Cortex of kidney (tissue), 1 donor: ENCODE measurements at places on chromosomes 5 and 9.

- DNase-seq: no peak
These were observed 89.5 kb downstream of the PHF2 start for GRCh38 chr9:93665637-93666438.

GRCh38 chr5:18888821-18889220 lies 1099.2 kb downstream of the CDH18 start:
- DNase-seq: no peak

- no peak for DNase-seq
These were observed 1.2 kb downstream of the RPS14 start for GRCh38 chr5:150448334-150448733.

DNA sequence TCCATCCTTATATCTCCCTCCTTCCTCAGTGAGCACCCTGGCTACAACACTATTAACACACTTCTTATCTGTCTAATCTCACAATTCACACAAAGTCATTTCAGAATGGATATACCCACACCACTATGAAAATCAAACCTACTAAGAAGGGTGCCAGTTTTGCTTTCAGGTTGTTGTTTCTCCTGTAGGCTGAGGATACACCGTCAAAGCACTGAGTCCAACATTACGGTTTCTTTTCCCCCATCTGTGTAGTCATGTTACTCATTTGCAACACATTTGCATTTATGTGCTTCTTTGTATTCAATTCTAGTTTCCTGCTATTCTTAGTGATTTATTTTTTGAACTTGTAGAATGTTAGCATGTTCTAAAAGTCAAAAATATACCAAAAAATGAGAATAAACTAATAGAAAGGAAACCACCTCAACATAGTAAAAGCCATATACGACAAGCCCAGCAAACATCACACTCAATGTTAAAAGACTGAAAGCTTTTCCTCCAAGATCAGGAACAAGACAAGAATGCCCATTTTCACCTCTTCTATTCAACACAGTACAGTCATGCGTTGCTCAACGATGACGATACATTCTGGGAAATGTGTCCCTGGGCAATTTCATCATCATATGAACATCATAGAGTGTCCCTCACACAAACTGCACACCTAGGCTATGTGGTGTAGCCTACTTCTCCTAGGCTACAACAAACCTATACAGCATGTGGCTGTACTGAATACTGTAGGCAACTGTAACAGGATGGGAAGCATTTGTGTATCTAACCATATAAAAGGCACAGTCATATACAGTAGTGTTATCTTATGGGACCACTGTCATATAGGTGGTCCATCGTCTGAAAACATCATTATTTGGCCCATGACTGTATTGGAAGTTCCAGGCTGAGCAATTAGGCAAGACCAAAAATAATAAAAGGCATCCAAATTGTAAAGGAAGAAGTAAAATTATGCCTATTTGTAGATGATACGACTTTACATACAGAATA lies 6.3 kb downstream of the ROR2 start:
- no peak for DNase-seq

- DNase-seq: no peak
These were observed 23.9 kb upstream of the CPLX2 start for GRCh38 chr5:175847503-175847902.

DNA sequence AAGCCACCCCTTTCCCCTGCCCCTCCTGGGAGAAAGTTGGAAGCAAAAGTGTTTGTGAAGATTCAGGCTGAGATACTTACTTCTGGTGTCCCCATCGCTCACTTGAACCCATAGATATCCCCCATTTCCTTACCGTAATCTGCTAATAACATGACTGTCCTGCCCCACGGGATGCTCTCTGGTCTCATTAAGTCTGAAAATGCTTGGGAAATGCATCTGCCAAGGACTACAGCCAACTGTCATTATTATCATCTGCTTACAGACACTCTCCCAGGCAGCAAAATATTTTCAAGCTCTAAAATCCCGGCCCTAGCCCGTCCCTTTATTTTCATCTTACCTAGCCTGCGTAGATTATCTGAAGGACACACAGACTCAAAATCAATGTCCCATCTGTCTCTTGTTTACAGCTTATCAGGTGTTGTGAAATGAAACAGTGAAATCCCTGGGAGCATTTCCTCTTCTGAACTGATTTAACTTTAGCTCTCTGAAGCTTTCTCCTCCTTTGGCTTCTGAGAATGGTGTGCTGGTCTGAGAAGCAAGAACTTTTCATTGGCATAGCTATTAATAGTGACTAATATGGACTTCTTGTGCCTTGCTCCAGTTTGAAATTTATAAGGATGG lies 126.9 kb upstream of the OSMR start:
- DNase-seq: no peak

DNA sequence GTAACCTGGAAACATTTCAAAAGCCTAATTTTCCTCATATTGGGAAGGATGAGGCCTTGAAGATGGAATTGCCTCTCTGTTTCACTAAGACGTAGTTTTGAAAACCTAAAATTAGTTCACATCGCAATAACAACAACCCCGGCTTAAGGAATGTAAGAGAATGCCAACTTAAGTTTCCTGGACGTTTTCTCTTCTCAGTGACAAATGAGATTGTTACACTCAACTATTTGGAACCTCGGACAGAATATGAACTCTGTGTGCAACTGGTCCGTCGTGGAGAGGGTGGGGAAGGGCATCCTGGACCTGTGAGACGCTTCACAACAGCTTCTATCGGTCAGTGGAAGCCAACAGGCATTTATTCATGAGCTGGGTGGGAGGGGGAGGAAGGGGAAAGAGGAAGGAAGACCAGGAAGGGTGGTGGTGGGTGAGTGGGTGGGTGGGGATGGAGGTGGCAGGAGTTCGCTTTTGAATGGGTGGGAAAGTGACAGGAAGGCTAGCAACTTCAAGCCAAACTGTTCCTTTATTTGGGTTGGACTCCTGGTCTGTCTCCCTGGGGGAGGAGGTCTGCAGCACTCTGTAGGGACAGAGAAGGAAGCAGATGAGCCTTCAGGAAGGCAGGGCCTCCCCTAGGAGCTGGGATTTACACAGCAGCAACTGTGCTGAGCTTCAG lies 83.4 kb downstream of the TEK start:
- no peak for DNase-seq

GRCh38 chr9:79431019-79431679 lies 140.6 kb upstream of the TLE4 start:
- no peak for DNase-seq

- DNase-seq: no peak
These were observed 1.2 kb downstream of the SPATA24 start for GRCh38 chr5:139402561-139403158.

DNA sequence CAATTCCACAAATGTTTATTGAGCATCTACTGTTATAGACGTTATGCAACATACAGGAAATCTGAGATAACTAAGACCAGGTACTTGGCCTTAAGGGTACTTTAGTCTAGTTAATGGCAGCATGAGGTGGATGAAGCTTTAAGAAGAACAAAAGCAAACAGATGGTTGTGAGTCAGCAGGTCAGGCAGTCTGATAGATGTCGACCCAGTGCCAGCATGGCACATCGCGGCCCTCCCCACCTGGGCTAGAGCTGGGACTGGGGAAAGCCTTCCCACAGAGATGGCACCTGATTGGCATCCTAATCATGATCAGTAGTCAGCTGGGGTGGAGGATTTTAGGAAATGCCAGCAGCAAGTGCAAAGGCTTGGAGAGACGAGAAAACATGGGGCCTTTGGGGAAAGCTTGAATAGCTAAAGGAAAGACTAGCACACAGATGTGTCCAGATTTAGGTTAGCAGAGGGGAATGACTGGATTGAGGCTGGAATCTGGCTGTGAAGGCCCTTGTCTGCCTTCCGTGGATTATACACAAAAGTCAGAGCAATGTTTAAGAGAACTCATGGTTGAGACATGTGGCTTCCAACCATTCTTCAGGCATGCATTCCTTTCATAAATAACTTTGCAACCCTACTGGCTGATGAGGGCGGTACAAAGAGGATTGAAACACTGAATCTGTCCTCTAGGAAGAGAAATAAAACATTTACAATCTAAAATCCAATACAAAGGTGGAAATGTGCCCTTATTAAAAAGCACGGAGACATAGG lies 395.4 kb upstream of the WWC1 start:
- no peak for DNase-seq

GRCh38 chr9:128203024-128203706 lies at the start of gene DNM1:
Gene DNM1, plus strand, starts transcription at chr9:128203379. Its CDS starts 92 bp downstream, at chr9:128203471.
- no peak for DNase-seq

DNA sequence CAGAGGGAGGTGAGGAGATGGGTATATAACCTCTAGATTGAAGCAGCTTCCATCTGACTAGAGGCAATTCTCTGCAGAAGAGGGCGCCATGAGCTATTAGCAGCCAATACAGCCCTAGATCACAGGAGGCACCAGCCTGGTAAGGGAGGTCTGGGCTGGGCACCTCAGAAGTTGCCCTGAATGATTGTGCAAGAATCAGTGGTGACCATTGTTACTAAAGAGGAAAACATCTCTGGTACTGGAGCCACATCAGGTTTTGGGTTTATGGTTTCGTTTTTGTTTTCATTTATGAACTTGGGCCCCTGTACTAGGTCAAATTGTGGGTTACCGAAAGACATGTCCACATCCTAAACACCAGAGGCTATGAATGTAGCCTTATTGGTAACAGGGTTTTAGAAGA lies 342.0 kb downstream of the MLLT3 start:
- DNase-seq: no peak

DNA sequence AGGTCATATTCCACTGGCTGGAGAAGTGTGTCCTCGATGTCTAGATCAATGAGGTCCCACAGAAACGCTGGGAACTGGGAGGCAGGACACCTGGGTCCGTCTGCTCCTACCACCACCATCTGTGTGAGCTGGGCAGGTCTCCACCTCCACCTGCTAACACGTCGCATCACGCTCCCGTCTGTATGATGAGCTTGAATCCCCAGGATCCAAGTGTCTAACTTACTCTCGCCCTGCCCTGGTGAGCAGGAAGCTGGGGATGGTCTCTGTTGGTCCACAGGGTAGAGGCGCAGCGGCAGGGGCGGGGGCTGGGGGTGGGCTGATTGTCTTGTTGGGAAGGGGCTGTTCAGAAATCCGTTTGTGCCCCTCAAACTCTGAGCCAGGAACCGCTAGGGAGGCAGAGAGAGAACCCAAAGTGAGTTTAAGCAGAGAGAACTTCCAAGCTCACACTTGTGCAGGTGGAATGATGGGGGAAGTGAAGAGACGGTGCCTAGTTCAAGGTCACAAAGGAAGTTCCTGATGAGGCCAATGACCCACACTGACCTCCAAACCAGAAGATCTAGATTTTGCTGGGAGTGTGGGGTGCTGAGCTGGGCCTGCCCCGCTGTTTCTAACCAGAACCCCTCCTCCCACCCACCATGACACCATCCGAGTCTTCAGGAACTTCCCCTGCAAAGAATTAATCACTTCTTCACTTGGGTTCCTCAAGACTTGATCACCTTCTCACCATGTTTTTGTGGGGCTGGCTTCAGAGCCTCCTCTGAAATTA lies 21.1 kb downstream of the ORM2 start:
- no peak for DNase-seq

DNA sequence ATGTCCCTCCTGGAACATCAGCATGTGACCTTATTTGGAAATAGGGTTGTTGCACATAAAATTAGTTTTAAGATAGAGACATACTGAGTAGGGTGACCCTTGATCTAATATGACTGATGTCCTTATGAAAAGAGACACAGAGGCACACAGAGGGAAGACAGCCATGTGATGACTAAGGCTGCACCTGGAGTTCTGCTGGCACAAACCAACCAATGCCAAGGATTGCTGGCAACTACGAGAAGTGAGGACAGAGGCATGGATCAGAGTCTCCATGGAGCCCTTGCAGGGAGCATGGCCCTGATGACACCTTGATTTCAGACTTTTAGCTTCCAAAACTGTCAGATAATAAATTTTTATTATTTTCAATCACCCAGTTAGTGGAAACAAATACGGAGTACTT lies 101.9 kb downstream of the FBXL7 start:
- DNase-seq: no peak

GRCh38 chr5:891837-892393 lies 686 bp downstream of the BRD9 start:
- DNase-seq: no peak
